ENCODE measurements at places on chromosomes 5 and 9.
A peak's percentile ranks its signal among the peaks of the same experiment; 100 is the strongest.

DNA sequence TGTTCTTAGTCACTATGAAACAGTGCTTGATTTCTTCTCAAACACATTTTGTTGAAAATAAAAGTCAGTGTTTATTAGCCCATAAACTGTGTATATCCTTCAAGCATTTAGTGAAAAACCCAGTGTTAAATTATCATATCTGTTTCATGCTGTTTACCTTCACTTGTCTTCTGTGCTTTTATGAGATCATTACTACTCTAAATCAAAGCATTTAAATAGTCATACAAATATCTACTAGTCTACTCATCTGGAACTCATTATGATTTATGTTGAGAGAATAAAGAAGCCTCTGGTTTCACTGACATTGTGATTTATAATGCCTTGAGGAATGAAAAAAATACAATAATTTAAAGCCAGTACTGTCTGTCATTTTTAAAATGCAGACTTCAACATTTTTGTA lies 366.5 kb downstream of the SLCO4C1 start:
- no peak for DNase-seq

- DNase-seq = no peak
Observed at GRCh38 chr5:146706321-146706972, 172.1 kb downstream of the PPP2R2B start.

DNA sequence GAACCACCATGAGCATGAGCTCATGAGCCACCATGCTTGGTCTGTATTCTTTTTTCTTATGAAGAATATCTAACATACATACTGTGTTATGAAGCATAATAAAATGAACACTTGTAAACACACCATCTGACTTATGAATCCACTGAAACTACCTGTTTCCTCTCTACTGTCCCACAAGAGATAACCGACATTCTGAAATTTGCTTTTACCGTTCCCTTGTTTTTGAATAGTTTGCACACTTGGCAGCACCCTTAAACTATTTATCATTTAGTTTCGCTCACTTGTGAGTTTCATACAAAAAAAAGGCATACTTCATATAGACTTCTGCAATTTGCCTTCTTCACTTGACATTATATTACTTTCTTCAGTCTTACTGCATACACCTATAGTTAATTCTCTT lies 8.9 kb downstream of the LARS1 start:
- DNase-seq = no peak

GRCh38 chr9:26142201-26142600 lies 464.0 kb upstream of the TUSC1 start:
- DNase-seq = no peak

GRCh38 chr5:103915081-103915480 lies 352.5 kb upstream of the NUDT12 start:
- no peak for DNase-seq

DNA sequence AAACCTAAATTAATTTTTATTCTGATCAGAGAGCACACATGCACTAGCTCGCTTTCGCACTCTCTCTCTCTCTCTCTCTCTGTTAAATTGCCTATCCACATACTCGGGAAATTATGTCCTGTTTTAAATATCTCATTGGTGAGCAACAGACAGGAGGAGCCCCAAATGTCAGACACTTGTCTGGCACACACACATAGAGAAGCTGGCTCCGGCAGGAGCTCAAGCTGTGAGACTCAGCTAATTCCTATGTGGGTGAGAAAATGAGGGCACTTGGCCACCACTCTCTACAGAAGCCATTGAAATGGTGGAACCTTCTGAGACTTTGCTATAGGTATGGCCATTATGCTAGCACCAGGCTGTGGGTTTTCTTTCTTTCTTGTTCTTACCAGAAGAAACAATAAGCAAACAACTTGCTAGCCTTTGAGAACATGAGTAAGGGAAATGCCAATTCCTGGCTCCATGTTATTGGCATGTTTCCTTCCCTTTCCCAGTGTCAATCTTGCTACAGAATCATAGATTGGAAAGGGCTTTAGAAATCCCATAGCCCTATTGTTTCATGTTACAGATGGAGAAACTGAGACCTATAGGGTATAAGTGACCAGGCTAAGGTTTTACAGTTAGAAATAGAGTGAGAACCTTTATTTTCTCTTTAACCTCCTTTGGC lies 9.0 kb downstream of the RFX3 start:
- no peak for DNase-seq

- DNase-seq = no peak
Observed at GRCh38 chr5:135602882-135603721, 24.3 kb upstream of the CXCL14 start.

DNA sequence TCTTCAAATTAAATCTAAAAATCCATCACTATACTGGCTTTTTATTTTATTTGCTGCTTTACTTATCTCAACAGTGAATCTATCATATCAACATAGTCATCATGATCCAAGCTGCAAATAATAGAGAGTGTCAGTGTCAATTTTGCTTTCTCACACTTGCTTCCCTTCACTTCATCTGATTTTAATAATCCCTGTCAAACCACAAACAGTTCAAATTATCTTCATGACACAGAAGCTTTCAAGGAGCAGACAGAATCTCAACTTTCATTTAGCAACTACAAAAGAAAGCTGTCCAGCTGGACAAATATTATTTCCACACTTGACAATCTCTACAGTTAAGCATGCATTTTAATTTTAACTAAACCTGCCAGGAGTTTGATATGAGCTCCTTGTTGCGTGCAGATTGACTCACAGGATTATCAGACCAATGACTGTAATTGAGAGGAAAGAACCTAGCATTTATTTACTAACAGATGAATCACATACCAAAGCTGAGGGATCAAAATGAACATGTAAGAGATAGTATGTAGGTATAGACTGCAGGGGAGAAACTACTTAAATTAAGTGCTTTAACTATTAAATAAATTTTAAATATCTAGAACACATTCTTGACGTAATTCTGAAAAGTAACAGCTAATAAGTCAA lies 56.0 kb downstream of the KIAA0825 start:
- DNase-seq = no peak

- no peak for DNase-seq
Observed at GRCh38 chr9:126389992-126390391, 63.4 kb downstream of the MVB12B start.

- peak; percentile 36 for DNase-seq
Observed at GRCh38 chr5:62256161-62257019, 49.6 kb upstream of the KIF2A start.

GRCh38 chr5:54616031-54616430 lies 98.5 kb downstream of the SNX18 start:
- no peak for DNase-seq

- no peak for DNase-seq
Observed at GRCh38 chr5:75523275-75523674, 11.6 kb downstream of the POLK start.

DNA sequence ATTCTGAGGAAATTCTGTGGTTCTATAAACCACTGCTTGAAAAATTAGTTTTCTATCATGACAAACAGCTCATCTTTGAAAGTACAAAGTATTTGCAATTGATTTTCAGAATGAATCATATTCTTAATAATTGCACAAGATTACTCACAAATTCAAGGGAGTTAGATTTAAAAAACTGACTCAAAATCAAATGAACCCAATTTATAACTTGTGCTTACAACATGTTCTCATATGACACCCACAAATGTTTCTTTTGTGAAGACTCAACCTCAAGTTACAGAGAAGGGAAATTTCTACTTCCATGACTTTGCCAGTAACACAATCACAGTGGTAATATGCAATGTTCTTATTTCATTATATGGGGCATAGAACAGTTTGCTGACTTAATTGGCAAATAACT lies 272.0 kb upstream of the ACTBL2 start:
- no peak for DNase-seq
